ENCODE measurements at places on chromosomes 11 and 22.

GRCh38 chr11:111720801-111721494 is 45.2 kb downstream of the PPP2R1B start:
- DNase-seq = no peak

DNA sequence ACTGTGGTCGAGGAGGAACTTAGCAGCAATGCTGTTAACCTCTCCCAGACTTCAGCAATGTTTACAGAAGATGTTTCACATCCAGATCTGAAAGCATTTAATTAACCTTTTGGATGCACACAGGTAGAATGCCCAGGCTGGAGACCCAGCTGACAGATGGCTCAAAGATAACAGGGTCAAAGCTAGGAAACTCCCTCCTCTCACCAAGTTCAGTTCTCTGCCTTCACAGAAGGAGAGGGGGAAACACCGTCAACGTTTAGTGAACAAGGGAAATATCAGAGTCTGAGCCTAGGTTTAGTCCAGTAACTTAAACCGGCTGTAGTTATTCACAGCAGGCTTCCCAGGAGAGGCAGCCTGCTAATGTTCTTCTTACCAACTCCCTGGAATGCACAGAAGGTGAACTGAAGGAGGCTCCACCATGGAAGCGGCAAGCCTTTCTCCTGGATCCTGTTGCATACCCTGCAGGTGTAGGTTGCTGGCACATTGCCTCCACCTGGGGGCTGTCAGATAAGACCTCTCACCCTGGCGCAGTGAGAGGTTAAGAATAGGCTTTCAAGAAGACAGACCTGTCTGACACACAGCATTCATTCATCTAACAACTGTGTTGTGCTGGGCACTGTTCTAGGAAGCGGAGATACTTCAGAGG is 23.5 kb upstream of the ANKK1 start:
- no peak for DNase-seq

GRCh38 chr11:27722117-27722952 is 22.1 kb upstream of the BDNF start:
- no peak for DNase-seq

- no peak for DNase-seq
Measured at GRCh38 chr11:133506023-133506422, 26.3 kb downstream of the OPCML start.

DNA sequence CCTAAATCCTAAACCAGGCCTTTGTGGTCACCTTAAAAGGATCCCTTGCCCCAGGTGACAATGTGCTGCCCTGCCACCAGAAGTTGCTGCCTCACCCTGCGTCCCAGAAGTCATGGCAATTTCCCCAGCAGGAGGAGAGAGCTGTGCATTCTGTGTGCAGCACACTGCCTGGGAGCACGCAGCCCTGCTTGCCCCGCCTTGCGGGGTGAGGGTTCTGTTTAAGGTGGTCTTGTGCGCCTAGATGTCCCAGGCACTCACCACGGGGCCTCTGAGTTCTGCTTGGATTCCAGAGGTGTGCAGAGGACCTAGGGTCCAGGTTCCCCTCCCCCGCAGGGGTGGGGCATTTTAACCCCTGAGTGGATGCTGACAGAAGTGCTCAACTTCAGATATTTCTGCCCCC is 95.0 kb downstream of the GRAMD1B start:
- no peak for DNase-seq

DNA sequence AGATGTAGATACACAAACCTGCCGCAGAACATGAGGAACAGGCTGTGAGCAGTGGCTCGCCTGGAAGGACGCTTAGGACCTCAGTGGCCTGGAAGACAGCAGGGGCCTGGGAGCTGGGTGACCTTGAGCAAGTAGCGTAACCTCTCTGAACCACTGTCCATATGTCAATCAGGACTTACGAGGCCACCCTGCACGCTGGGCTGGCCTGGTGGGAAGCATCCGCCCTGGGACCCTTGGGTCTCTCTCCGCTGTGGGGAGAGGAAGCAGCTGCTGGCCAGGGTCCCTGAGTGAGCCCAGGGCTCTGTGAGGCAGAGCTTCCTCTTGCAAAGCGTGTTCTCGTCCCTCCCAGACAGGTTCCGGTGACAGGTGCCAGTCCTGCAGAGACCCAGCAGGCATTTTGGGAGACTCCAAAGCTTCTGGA is 14.0 kb upstream of the EHD1 start:
- no peak for DNase-seq

- no peak for DNase-seq
Measured at GRCh38 chr11:96595011-96595410, 205.2 kb downstream of the JRKL start.

- no peak for DNase-seq
Measured at GRCh38 chr22:44597616-44598015, 99.6 kb upstream of the RTL6 start.

- no peak for DNase-seq
Measured at GRCh38 chr11:110710628-110711381, 1.4 kb downstream of the ARHGAP20 start.

GRCh38 chr22:28963362-28963761 is 80.0 kb downstream of the ZNRF3 start:
- no peak for DNase-seq

GRCh38 chr11:77073328-77074001 is 6.7 kb downstream of the CAPN5 start:
- DNase-seq = no peak

DNA sequence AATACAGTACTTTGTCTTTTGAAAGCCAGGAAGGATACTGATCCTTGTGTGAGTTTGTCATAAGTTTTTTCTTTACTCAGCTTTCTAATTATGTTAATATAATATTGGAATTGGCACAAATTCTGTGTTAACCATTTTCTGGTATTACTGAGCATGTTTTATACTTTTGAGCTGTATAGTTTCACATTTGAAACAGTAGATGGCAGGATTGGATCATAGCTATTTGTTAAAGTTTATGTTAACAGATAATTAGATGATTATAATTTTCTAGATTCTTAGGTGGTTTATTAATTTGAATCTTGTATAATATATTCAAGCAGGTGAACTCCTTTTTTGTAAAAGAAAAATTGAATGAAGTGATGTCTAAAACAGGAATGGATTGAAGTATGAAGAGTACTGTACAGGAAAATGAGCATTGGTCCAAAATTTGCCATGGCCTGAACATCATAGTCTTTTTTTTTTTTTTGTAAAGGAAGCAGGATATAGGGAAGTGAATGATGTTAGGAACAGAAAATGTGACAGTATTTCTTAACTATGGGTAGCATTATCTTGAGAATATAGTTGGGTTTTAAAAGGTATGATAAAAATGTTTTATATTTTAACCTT is 102.0 kb downstream of the CYP2R1 start:
- DNase-seq = no peak

DNA sequence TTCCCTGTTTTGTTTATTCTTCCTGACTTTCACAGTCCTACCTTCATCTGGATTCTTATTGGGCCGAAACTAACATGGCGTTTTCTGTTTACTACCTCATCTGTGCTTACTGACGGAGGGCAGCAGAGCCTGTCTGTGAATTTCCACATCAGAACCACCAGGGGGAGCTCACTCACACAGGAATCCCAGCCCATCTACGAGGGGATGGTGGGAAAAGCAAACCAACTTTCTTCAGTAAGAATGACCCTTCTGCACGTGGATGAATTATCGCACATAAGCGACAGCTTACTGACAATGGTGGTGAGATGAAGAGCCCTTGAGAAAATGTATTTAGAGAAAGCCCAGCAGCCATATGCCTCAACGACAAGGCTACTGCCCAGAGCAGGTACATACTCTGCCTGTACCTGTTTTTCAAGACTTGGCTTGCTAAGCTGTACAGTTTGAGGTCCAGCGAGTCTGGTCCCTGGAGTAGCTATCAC is 42.5 kb downstream of the LARGE2 start:
- peak; percentile 44 for DNase-seq

GRCh38 chr11:57885298-57886050 is 123.9 kb downstream of the CTNND1 start:
- no peak for DNase-seq

DNA sequence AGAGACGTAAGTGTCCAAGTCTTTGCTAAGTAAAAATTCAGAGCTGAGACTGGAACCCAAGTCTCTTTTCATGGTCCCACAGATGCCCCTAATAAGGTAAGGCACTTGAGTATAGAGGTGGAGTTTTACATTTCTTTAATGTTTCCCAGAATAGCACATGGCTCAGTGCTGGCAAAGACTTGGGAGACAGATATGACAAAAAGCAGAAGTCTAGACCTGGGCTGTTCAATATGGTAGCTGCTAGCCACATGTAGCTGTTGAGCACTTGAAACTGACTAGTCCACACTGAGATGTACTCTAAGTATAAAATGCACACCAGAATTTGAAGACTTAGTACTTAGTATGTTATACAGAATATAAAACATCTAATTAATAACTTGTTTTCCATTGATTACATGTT is 17.6 kb downstream of the VSTM5 start:
- no peak for DNase-seq

DNA sequence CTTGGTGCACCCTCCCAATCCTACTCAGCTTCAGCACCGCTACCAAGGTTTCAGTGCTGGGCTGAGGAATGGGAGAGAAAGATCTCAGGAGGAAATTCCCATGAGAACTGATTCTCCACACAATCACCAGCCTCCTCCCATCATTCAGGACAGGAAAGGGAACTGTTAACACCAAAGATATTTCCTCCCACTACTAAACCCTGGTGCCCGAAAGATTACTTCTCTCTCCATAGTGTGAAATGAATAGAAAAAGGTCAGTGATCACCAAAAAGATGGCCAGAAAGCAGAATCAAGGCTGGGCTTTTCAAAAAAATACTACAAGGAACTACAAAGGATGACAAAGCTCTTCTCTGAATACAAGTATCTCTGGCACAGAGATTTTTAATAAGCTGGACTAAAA is 26.1 kb downstream of the TCIRG1 start:
- no peak for DNase-seq

DNA sequence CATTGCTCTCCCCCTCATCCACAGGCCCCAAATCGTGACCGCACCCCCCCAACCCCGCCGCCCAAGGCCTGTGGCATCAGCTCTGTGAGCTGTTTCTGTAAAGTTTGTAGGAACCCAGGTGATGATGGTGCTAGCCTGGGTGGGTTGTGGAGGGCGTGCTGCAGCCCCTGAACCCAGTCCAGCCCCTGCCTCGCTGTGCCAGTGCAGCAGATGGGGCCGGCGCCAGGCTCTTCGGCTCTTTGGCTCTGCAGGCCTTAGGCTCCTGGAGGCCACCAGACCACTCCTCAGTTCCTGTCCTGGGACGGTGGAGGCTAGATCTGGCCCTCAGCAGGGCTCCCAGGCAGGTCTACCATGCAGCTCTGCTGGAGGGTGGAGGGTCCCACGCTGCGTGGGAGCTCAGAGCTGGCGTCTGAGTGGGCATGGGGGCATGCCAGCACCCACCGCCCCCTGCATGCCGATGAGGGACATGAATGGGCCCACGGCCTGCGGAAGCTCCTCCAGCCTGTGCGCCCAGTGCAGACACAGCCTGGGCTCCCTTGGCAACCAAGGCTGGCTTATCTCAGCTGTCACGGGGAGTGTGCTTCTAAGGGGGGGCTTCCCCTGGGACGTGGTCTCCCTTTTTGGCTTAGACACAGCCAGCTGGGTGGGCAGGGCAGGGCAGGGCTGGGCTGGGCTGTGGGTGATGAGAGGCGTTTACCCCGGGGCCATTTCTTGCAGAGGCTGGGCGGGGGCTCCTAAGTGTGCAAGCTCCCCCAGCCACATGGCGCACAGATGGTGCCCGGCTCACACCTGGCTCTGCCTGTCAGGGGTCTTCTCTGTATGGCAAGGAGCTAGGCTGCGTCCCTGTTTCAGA is 1187.6 kb downstream of the BRD1 start:
- DNase-seq = no peak

GRCh38 chr11:88590361-88590760 is 252.8 kb upstream of the CTSC start:
- no peak for DNase-seq

DNA sequence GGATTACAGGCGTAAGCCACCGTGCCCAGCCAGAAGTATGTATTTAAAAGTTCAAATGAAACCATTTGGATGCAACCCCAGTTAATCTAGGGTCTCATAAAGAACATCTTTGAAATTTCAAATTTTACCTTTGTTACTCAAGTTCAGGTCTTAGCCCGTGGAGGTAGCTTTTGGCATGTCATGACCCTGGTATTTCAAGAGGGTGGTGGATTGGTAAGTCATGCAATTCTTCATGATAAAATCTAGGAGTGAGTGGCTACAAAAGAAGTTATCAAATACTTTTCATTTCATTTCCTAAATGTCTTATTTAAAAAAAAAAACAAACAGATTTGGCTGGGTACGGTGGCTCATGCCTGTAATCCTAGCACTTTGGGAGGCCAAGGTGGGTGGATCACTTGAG is 80.6 kb downstream of the ABTB2 start:
- no peak for DNase-seq

- no peak for DNase-seq
Measured at GRCh38 chr11:62976109-62976508, 8.7 kb downstream of the SLC22A6 start.

DNA sequence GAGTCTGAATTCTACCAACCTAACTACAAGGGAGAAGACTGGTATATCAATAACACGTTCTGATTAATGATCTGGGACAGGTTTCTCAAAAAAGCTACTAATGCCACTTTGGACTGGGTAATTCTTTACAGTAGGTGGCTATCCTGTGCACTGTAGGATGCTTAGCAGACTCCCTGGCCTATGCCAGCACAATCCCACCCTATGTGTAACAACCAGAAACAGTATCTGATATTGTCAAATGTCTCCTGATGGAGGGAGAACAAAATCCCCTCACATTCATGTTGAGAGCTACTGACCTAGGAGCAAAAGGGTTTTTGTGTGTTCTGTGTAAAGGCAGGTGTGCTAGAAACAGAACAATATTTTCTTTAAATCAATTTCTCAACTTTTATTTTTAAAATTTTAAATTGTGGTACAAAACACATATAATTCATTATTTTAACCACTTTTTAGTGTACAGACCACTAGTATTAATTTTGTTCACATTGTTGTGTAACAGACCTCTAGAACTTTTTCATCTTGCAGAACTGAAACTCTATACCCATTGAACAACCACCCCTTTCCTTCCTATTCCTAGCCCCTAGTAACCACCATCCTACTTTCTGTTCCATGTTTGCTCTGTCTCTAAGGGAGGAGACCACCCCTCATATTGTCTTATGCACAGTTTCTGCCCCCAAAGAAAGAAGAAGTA is 2.1 kb upstream of the MS4A6A start:
- DNase-seq = no peak

- no peak for DNase-seq
Measured at GRCh38 chr11:17683377-17684161, 35.8 kb upstream of the MYOD1 start.

DNA sequence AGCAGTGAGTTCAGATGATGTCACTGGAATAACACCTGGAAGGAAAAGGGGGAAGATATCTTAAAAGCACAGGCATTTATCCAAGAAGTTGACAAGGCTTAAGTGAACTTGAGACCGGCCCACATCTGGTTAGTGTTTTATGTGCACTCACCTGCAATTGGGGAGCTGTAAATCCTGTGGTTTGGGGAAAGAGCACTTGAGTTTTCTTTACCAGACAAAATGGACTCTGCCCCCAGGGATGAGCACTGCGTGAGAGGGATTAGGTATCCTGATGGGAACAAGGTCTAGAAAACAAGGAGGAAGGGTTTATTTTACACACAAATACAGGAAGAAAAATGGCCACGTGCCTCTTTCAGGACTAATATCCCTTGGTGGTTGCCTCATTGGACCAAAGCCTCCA is 15.2 kb downstream of the E2F8 start:
- no peak for DNase-seq
